ENCODE measurements at places on chromosomes 6 and 20.

- H3K27me3 ChIP-seq: no peaks in the 10 kb centered on the region
- no peak for DNase-seq
These were observed 257.4 kb downstream of the HTR1B start for GRCh38 chr6:77205936-77206335.

- no peak overlapping the region for H3K4me3 ChIP-seq
- no peaks in the 10 kb centered on the region for H3K4me1 ChIP-seq
- H3K36me3 ChIP-seq: no peaks in the 10 kb centered on the region
- no peak overlapping the region for H3K27ac ChIP-seq
These were observed 27.0 kb upstream of the PMEPA1 start for GRCh38 chr20:57736738-57737347.

DNA sequence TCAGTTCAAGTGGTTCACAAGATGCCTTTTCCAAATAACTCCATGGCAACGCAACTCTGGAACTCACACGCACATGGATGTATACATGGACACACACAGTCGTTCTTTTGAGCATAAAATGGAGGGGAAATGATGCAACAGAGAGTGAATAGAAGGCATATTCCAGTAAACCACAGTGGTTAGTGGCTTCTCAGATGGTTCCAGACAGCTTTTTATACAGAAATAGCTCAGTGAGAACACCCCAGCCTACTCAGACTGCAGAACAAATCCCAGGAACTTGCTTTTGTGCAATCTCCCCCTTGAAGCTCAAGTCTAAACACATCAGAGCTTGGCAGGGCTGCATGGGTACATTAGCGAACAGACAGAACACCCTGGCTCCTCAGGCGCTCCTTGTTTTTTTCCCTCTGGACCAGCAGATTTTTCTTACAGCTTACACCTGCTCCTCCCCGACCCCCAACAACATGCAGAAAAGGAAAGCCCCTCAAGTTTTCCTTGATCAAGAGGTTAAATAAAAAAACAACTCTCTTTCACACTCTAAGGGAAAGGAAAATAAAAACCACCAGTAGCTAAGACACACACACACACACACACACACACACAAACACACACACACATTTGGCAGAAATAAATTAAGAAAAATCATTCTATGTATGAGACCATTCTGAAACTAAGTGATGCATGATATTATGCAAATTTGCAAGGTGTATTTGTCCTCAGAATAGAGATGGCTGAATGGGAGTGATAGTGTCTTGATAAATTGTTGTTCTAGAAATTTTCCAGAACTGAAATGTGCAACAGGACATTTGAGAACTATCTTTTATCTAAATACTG, 51.2 kb upstream of the RANBP9 start:
- no peak for DNase-seq
- H3K4me1 ChIP-seq: peaks cover 12% of the 10 kb centered on the region
- H3K27me3 ChIP-seq: peaks cover 3% of the 10 kb centered on the region
- H3K4me3 ChIP-seq: no peak overlapping the region

GRCh38 chr6:135052939-135053338, 1.7 kb downstream of the HBS1L start:
- peaks cover 24% of the 10 kb centered on the region for H3K36me3 ChIP-seq
- H3K27ac ChIP-seq: no peak overlapping the region
- H3K4me3 ChIP-seq: peak overlapping the region; percentile 95

- H3K27ac ChIP-seq: no peak overlapping the region
- H3K4me3 ChIP-seq: no peak overlapping the region
- no peaks in the 10 kb centered on the region for H3K36me3 ChIP-seq
- no peaks in the 10 kb centered on the region for H3K27me3 ChIP-seq
These were observed 7.5 kb upstream of the TMEM14B start for GRCh38 chr6:10740061-10740460.

DNA sequence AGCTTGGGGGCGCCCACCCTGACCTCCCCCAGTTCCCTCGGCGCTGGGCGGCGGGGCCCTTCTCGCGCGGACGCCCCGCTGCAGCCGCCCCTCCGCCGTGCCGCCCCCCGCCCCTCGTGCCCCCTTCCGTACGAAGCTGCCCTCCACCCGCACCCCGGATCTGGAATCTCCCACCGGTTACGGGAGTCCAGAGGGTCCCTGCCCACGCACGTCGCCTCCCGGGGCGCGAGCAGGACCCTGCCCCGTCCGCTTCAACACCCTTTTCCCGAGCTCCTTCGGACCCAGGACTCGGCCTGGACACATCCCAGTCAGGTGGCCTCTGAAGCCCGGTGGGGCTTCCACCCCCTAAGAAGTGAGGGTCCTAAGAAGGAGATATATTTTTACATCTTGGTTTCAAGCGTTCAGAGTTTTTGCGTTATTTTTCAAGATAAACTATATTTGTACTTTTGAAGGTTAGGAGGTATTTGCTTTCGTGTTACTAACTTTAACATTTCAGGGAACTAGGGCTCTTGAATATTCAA, 506 bp downstream of the ARFGAP1 start:
- no peak overlapping the region for H3K27ac ChIP-seq
- H3K36me3 ChIP-seq: peaks cover 26% of the 10 kb centered on the region
- H3K27me3 ChIP-seq: no peaks in the 10 kb centered on the region

Measured in thymus (tissue), 14 donors.